ENCODE measurements at places on chromosomes 5 and 9.

DNA sequence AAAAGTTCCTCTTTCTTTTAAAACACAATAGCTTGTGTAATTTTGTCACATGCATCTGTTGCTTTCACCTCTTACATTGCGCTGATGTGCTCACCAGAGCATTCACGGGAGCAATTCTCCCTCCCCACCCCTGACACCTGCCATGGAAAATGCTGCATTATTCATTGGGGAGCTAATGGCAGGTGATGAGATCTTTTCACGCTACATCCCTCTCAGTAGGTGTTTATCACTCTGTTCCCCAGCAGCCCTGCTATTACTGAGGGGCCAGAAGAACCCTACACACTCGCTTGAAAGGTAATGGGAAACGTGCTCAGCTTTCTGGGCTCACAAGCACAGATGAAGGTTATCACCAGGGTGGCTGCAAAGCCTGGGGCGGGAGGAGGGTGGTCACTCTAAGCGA, 398.0 kb downstream of the PSAT1 start:
- no peak for DNase-seq

- DNase-seq, result peak; percentile 36
These were observed 17.5 kb downstream of the LRRC70 start for GRCh38 chr5:62596096-62596495.

DNA sequence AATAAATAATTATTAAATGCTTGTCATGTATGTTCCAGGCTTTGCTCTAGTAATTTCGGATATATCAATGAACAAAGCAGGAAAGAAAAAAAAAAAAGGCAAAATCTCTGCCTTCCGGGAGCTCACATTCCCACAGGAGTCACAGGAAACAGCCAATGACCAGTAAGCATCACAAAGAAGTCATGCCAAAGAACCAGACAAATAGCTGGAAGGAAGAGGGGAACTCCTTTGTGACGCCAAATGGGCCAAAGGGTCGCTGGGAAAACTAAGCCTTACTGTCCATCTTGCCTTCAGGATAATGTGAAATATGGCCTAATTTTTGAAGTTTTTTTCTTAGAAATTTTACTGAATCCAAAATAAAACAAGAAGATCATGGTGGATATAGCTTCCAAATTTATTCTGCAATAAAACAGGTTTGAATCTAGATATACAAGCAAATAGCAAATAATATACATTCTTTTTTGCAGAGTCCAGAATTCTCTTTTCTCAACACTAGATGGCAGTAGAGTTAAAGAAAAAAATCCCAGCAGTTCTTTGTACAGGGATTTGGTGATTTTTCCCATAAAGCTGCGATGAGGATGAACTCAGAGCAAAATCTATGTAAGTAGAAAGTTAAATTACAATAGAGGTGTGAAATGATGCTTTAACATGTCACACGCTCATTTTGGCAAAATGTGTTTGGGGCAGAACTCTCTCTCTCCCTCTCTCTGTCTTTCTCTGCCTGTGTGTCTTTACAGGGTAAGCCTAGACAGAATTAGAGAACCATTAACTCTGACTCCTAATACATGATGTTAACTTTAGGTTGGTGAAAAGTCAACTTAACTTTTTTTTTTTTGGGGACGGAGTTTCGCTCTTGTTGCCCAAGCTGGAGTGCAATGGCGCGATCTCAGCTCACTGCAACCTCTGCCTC, 60.0 kb upstream of the TUT7 start:
- DNase-seq, result no peak

DNA sequence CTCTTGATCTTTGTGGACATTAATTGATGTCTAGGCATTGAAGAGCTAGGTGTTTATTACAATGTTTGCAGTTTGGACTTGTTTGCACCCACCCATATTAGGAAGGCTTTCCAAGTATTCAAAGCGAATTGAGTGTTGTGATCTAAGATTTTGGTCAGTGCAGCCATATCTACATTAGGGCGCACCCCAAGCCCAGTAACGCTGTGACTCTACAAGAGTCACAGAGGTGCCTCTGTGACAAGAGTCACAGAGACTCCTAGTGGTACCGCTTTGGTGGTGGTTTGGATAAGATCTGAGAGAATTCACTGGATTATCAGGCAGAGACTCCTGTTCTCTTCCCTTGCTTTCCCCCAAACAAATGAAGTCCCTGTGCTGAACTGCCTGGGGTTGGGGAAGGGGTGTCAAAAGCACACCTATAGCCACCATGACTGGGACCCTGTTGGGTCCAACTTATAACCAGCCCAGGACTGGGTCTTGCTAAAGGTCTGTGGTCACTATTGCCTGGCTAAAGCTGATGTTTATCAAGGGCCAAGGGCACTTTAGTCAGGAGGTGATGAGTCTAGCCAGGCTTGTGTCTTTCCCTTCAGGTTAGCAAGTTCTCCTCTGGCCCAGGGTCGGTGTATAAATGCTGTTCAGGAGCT, 114.1 kb upstream of the RIOK2 start:
- peak; percentile 9 for DNase-seq

DNA sequence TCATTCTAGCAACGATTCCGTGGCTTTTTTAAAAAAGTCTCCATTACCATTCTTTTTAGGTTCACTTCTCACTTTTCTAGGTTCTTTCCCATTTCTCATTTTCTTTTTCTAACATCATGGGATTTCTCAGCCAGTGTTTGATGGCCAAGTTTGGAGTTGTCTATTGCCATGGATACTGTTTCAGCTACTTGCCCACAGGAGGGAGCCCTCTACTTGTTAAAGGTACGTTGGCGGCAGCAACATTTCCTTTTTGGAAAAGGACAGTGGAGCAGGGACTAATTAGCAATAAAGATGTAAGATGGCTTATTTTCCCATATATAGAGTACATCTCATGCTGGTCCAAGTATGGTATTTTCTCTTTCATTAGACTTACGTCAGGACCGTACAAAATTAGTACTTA, 2257.5 kb upstream of the C9orf72 start:
- DNase-seq, result no peak

DNA sequence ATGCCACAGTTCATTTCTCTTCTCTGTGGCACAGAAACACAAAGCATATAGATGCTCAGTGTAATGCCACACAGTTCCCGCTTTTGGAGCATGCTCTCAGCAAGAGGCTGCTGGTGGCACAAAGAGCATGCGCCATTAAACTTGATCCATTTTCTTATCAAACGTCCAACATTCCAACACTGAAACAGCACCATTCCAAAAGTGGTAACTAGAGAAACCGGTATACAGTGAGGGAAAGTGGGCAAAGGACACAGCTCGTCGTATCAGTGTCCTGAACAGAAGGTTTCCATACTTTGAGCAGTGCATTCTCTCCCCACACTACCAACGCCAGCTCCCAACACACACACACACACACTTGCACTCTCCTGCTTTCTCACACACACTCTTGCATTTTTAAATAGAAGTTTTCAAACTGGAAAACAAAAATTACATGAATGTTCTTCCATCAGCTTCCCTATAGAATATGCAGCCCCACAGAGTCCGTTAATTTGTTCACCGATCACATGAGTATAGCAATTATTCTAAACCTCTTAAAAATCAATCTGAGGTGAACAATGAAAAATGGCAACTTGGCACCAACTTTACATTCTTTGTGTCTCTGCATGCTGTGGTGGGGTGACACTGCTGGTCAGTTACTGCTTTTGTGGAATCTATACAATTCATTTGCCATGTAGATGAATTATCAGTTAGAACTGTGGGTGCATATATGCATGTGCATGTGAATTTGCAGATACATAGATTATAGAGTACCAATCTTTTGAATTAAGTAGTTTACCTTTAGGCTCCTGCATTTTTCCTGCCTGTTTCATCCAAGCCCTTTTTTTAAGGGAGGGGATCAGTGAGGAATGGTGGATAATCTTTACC, 5.7 kb downstream of the NFIB start:
- no peak for DNase-seq

DNA sequence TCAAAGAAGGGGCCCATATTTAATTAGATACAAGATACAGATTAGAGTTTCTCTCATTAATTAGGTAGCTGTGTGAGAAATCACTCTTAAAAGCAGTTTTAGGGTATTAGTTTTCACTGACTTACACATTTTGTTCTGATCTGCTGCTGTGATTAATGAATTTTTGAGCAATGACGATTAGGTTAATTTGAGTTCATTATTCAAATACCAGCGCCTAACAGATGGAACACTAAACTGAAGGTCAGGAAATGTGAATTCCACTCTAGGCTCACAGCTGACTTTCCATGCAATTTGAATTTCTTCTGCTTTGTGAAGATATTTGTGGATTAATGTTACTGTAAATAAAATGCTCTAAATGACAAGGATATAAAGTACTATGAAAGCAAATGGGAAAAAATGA, 380.6 kb downstream of the ADGRV1 start:
- no peak for DNase-seq

DNA sequence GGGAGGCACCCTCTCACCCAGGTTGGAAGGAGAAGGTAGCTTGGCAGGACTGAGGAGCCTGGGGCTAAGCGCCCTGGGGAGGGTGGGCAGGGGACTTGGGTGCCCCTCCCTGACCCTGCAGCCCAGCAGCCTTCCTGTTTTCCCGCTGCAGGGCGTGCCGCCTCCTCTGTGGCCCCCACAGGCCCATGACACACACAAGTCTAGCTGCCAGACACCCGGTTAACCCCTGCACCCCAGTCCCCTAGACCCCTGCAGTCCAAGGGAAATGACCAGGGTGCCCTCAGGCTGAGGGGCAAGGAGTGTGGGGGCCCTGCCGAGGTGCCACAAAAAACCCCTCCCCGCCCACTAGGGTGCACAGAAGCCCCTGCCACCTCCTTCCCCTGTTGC, 33.0 kb downstream of the GOLGA2 start:
- DNase-seq, result no peak

- DNase-seq, result no peak
These were observed 26.9 kb downstream of the KLHL3 start for GRCh38 chr5:137708796-137709559.

DNA sequence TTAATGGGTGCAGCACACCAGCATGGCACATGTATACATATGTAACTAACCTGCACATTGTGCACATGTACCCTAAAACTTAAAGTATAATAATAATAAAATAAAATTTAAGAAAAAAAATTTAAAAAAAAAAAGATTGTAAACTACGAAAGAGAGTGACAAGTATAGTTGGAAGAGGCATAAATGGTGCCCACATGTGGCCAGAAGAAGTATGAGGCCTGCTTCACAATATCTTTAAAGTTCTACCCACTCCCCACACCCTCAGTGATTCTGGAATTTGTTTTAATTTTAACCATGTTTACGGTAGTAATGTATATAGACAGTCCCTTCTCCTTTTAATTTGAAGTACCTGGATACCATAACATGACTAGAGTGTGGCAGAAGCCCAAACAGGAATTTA, 172.7 kb downstream of the CHSY3 start:
- DNase-seq, result no peak

GRCh38 chr5:177403102-177403791, 2.8 kb upstream of the PFN3 start:
- DNase-seq, result no peak

DNA sequence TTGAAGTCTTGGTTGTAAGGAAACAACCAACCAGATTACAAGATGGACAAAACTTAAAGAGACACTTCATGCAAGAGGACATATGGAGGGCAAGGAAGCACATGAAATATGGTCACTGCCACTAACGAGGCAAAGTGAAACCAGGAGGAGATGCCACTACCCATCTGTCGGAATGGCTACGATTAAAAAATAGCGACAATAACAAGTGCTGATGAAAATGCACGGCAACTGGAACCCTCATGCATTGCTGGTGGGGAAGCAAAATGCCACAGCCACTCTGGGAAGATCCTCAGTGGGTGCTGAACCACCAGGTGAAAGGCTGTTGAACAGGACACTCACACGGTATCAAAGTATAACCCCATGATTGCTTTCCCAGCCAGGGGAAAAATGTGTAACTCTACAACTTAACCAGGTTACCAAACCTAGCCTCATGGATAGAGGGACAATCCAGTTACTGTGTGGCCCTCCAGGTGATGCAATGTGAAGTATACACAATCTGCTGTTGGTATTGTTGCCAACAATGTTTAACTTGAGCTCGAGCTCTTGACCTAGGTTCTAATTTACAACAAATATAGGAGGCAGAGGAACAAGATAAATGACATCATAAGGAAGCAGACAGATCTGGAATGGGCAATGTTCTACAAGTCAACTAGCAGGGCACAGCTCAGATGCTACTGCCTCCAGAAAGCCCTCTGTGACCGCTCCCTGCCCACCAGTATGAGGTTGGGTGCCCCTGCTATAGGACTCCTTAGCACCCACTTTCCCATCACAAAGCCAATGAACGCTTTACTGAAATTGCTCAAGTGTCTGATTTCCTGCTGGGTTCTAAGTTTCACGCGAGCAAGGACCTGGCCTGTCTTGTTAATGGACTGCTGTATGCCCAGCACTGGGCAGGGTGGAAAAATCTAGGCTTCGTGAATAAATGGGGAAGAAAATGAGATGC, 25.8 kb downstream of the SH3PXD2B start:
- no peak for DNase-seq

GRCh38 chr5:74647096-74647495, 6.6 kb upstream of the ENC1 start:
- DNase-seq, result no peak

- no peak for DNase-seq
These were observed 443.1 kb downstream of the ZNF608 start for GRCh38 chr5:124303366-124303765.

- DNase-seq, result no peak
These were observed 269.2 kb downstream of the NR3C1 start for GRCh38 chr5:143134269-143134668.

DNA sequence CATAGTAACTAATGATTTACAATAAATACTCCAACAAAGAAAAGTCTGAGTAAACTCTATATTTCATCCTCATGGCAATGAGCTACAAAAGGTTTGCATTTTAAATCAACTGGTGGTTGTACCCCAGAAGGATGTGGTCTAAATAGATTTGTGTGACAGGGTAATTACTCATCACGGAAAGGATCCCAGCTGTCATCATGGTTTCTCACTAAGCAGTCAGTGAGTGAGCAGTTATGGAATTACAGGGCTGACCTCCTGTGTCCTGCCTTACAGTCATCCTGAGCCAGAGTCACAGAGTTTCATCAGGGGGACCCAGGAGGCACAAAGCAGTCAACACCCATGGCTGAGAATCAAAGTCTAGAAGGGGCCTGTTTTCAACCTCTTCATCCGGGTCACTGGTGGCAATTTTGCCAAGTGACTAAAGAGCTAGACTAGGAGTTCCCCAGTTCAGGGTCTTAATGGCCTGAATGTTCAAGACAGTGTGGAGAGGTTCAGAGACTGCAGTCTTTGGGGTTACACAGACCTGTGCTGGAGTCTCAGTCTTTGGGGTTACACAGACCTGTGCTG, 210.7 kb upstream of the SLC24A2 start:
- peak; percentile 37 for DNase-seq

DNA sequence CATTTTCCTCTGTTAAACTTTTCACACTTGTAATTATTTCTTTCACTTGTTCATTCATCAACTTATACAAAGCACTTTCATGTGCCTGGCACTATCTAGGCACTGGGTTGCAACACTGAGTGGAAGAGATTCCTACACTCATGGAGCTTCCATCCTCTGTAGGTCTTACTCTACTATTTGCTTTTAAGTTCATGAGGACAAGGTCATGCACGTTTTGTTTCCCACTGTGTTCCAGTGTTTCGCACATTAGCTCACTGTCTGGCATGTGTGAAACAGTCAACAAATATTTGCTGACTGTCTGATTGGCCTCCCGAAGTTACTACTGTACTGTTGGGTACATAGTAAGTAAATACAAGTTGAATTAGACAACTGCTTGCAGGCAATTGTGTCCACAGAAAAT, 87.9 kb upstream of the IFNK start:
- no peak for DNase-seq
